NCI-H1694 treated with DMSO at 0.1 percent for 48 hours (cell line): ENCODE measurements at places on chromosomes 12 and 14.

DNA sequence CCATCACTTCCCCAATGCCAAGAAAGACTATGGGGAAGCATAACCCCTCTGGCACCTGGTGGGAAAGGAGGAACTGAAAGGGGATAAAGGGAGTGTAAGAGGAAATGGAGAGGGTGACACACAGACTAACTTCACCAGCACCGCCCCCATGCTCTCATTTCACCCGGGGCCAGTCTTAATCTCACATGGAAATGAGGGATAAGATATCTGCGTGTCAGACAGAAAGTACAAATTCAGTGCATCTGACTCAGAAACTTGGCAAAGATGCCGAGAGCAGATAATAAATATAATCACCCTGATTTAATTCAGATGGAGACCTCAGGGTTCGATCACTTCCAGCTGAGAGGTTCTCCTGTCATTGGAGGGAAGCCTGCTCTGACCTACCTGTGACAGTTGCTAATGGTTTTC, 191.6 kb downstream of the DUSP6 start:
- no peak for DNase-seq

GRCh38 chr12:89731614-89732013, 23.0 kb upstream of the ATP2B1 start:
- DNase-seq = no peak

DNA sequence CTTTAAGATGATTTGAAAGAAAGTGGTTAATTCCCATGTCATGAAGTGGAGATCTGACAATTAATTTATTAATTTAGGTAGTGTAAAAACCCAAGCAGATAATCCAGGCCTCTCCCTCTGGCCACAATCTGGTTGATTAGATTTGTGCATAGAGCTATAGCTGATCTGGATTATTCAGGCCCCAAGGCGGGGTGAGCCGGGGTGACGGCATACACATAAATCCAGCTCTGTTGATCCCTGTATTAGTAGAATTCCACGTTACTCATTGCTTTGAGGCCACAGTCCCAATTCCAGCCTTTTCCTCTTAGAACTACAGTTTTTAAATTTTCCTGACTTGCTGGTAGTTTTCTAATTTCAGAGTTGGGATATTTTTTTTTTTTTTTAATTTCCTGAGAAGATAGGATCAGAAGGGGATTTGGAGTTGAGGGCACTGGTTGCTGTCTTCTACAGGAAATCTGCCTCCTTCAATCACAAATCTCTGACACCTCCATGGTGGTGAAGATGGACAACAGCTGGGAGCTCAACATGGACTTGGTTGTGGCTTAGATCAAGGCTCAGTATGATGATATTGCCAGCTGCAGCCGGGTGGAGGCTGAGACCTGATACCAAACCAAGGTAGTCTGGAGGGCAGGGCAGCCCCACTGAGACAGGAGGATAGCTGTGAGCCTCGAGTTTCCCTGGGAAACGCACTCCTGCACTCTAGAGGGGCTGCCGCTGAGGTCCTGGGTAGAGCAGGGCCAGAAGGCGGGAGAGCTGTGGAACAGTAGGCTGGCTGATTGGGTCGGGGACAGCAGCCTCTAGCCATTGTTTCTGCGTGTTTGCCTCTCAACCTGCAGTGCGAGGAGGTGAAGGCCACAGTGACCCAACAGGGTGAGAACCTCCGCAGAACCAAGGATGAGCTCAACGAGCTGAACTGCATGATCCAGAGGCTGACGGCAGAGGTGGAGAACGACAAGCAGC, 19.4 kb downstream of the KRT85 start:
- DNase-seq = no peak

DNA sequence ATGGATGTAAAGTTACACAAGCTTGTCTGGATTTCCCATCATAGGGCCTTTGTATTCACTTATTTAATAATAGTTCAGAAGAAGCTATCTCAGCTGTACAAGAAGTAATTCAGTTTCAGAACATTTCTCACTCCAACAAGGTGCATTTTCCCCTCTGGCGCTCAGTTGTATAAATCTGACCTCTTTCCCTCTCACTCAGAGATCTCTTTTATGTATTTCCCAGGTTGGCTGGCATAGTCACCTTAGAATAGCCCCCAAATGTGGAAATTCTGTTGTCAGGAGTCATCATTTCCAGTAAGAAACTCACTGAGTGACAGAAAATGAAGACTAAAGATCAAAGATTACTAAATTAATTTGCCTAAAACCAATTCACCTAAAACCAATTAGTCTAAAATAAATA, 11.2 kb downstream of the AJUBA start:
- DNase-seq = no peak

- DNase-seq = no peak
Measured at GRCh38 chr14:73474952-73475351, 15.8 kb upstream of the RIOX1 start.

DNA sequence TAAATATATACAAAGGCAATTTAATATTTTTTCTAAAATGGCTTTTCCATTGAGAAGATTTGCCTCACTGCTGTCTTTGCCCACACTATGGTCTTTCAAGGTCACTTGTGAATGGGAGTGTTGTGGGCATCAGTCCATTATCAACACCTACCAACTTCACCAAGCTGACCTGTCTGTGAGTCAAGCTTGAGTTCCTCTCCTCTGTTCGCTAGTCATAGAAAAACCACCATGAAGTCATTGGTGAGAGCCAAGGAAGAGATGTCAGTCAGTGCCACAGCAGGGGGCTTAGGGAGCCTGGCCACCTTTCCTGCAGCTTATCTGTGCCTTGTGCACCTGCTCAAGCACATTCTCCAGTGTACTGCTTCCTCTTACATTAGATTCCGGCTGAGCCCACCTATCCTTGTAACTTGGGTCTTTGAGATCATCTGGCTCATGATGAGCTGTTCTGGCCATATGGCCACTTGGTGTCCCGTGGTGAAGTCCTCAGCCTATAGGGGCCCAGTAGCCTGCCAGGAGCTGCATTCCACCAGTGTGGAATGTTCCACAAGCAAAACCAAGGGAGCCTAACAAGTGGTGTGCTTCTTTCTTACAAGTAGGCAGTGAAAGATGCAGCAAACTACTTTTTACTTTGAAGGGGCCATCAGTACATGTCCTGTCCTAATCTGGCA, 80.8 kb upstream of the C12orf71 start:
- DNase-seq = no peak

- no peak for DNase-seq
Measured at GRCh38 chr12:55862286-55862685, 19.6 kb upstream of the MMP19 start.

DNA sequence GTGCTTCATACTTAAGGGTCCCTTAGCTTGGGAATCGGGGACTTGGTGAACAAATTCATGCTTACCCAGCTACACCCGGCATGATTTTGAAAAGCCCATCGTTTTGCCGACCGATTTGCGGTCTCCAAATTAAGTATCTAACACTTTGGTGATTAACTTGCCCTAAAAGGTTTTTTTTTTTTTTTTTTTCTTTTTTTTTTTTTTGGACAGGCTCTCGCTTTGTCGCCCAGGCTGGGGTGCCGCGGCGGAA, 843 bp upstream of the HSP90AA1 start:
- DNase-seq = no peak

GRCh38 chr12:93390549-93391297, 13.0 kb downstream of the NUDT4 start:
- no peak for DNase-seq

GRCh38 chr12:39672976-39673375, 53.4 kb upstream of the ABCD2 start:
- no peak for DNase-seq

- DNase-seq = no peak
Measured at GRCh38 chr14:59836116-59836515, 34.5 kb downstream of the RTN1 start.

DNA sequence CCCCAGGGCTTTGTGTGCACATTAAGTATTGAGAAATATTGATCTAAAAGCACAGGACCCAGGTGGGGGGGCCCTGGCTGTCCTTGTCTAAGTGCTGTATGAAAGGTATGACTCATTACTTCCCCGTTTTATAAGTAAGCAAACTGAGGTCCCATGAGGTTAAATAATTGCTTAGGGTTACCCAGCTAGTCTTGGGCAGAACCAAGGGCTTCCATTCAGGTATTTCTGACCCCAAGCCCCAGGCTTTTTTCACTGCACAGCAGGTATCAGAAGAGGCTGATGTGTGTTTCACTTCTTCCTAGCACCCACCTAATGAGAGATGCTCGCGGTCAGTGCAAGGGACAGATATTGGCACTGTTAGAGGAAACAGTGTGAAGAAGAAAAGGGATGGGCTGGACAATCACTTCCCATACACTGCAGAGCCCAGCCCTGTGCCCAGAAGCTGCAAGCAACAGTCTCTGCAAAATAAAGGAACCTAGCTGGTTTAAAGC, 4.7 kb upstream of the TC2N start:
- no peak for DNase-seq

- no peak for DNase-seq
Measured at GRCh38 chr14:47490353-47490752, 185.1 kb downstream of the MDGA2 start.

GRCh38 chr12:114920771-114921554, 237.0 kb upstream of the TBX3 start:
- DNase-seq = no peak

DNA sequence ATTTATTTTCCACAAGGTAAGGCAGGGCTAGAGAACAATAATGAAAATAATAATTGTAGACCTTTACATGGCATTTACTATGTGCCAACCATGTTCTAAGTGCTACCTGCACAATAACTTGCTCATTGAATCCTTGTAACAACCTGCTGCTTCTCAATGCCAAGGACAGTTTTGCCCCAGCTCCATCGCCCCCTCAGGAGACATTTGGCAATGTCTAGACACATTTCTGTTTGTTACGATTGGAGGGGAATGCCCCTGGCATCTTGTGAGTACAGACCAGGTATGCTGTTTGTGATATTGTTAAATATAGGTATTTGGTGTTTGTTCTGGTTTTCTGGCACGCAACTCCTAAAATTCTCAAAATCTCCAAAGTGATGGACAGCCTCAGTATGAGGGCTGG, 8.1 kb upstream of the ATXN2 start:
- no peak for DNase-seq

- DNase-seq = no peak
Measured at GRCh38 chr12:43255522-43256111, 296.4 kb downstream of the ADAMTS20 start.

DNA sequence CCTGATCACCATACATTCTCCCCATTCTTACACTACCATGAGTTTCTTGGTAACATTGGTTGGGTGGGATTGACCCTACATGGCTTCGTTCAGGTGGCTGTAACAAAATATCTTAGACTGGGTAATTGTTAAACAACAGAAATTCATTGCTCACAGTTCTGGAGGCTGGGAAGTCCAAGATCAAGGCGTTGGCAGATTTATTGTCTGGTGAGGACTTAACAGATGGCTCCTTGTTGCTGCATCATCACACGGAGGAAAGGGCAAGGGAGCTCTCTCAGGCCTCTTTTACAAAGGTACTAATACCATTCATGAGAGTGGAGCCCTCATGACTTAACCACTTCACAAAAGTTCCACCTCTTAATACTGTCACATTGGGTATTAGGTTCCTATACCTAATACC, 116.7 kb upstream of the EGLN3 start:
- no peak for DNase-seq

DNA sequence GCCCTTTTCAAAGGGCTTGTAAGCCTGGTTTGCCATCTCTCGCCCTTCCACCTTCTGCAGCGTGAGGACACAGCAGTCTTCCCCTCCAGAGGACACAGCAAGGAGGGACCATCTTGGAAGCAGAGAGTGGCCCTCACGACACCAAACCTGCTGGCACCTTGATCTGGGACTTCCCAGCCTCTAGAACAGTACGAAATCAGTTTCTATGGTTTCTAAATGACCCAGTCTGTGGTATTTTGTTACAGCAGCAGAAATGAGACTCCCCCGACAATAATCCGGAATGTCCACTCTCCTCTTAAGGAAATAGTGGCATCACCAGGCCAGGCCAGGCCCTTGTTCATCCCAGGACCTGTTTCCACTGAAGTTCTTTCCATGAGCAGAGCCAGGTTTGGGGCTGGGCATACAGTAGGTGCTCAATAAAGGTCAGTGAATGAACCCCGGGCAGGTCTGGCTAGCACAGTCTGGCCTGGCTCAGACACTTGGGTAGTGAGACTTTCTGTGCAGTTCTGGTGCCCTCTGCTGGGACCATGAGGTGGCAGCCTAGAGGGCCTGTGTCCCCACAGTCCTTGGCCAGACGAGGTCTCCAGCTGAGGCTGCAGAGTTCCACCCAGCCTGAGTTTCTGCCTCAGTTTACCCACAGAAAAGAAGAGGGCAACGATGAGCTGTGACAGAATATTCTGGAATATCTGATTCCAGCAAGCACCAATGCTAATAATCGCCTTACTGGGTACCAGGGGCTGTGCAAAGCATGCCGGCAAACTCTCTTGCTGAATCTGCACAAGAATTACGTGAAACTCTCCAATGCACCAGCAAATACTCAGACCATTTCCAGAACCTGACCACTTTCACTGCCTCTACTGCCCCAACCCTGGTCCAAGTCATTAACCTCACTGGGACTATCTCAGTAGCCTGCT, 14.0 kb downstream of the ABCB9 start:
- DNase-seq = peak; percentile 40

- DNase-seq = no peak
Measured at GRCh38 chr12:21300632-21301031, 34.1 kb downstream of the SLCO1A2 start.

DNA sequence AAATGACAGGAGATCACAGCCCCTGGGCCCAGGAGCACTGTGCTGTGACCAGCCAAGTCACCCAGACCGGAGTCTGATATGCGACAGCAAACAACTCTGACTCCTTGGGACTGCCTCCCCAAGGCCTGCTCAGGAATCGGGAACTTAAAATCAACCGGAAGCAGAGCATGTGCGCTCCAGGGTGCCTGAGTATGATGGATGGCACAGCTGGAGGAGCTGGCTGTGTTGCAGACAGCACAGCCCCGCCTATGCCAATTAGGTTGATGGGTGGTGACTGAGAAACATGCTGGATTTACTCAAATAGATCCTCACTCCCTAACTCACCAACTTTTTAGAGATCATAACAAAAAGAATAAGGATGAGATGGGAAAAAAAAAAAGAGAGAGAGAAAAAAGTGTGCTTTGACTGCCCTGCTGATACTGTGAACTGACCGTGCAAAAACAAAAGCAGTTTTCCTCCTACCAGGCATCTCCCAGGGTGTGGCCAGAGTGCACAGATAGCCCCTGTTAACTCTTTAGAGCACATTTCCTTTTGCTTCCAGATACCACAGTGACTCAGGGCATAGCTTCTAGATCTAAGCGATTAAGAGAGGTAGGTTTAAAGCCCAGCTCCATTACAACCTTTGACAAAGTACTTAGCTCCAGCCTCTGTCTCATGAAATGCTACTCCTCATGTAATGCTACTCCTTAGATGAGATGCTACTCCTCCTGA, 27.4 kb upstream of the STON2 start:
- no peak for DNase-seq

GRCh38 chr12:69094606-69095216, 144.7 kb upstream of the CPSF6 start:
- no peak for DNase-seq
